ENCODE measurements at places on chromosomes 16 and 17. TPM values are rescaled to one million over a fixed set of nuclear protein-coding genes. Genes with fewer than 3 reads are reported as not detected.

CLDN9 gene
- 0.55 TPM for total RNA-seq

PLCD3 gene
- 303 TPM for total RNA-seq

SLC25A11 gene
- total RNA-seq: 62.4 TPM

GNAO1 gene
- total RNA-seq: 10.7 TPM

OTOP3 gene
- not detected for total RNA-seq

TLCD3A gene
- 6.4 TPM for total RNA-seq

HAGH gene
- total RNA-seq: 40.6 TPM

SLC5A10 gene
- not detected for total RNA-seq

DOC2B gene
- 2.8 TPM for total RNA-seq
